ENCODE measurements at places on chromosomes 6 and 20.

GRCh38 chr20:53722515-53723036, 128.9 kb upstream of the ZNF217 start:
- no peaks in the 10 kb centered on the region for H3K4me1 ChIP-seq
- no peaks in the 10 kb centered on the region for H3K36me3 ChIP-seq
- H3K4me3 ChIP-seq, result no peak overlapping the region
- no peak overlapping the region for H3K27ac ChIP-seq

GRCh38 chr20:58596750-58597248, 54.3 kb upstream of the STX16 start:
- peaks cover 5% of the 10 kb centered on the region for H3K27me3 ChIP-seq
- no peak for DNase-seq
- H3K36me3 ChIP-seq, result no peaks in the 10 kb centered on the region
- H3K4me3 ChIP-seq, result no peak overlapping the region
- H3K27ac ChIP-seq, result no peak overlapping the region

DNA sequence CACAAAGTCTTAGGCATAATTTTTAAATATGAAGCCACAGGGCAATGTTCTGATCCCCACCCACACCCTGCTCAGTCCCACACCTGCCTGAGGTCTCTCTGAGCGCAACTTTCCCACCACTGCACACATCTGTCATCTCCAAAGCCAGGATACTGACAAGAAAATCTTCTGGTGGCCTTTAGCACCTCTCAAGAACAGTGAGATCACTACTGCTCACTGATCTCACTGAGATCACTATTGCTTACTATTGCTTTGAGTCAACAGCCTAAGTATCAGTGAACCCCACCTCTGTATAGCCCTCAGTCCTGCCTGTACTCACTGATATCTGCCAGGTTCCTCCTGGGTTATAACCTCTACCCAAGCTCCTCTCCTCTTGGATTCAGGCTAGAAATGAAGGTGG, 6.4 kb downstream of the TNFRSF21 start:
- H3K27me3 ChIP-seq, result peaks cover 13% of the 10 kb centered on the region
- H3K27ac ChIP-seq, result no peak overlapping the region
- no peak overlapping the region for H3K4me3 ChIP-seq
- H3K36me3 ChIP-seq, result no peaks in the 10 kb centered on the region
- no peak for DNase-seq

- H3K4me1 ChIP-seq, result no peaks in the 10 kb centered on the region
- no peaks in the 10 kb centered on the region for H3K27me3 ChIP-seq
- no peak for DNase-seq
- no peak overlapping the region for H3K4me3 ChIP-seq
- no peak overlapping the region for H3K27ac ChIP-seq
Observed at GRCh38 chr6:7841781-7842468, 68.7 kb downstream of the TXNDC5 start.

- H3K4me1 ChIP-seq, result peaks cover 15% of the 10 kb centered on the region
- H3K36me3 ChIP-seq, result peaks cover 3% of the 10 kb centered on the region
- H3K27me3 ChIP-seq, result no peaks in the 10 kb centered on the region
- H3K27ac ChIP-seq, result peak overlapping the region; percentile 72
Observed at GRCh38 chr6:137870744-137871247, 3.7 kb downstream of the TNFAIP3 start.

GRCh38 chr6:25278261-25278913, 787 bp upstream of the CARMIL1 start:
- H3K27me3 ChIP-seq, result no peaks in the 10 kb centered on the region
- H3K27ac ChIP-seq, result peak overlapping the region; percentile 78

DNA sequence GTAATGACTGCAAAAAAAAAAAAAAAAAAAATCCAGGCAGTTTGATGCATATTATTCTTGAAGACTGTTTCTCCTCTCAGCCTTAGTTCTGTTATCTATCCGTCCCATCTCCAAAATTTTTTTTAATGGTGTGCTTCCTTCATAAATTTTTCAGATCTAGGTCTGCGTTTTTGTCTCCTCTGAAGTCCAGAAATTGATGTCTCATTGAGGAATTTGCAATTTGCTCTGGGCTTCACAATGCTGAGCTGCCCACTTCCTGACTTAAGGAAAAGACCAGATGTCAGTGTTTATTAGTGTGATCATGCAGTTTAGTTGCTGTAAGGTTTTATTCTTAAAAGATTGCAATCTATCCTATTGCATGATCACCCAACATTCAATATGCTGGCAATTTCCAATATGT, 297.6 kb downstream of the ZNF217 start:
- no peak overlapping the region for H3K4me3 ChIP-seq
- no peaks in the 10 kb centered on the region for H3K36me3 ChIP-seq
- H3K4me1 ChIP-seq, result no peaks in the 10 kb centered on the region
- DNase-seq, result no peak
- no peaks in the 10 kb centered on the region for H3K27me3 ChIP-seq

DNA sequence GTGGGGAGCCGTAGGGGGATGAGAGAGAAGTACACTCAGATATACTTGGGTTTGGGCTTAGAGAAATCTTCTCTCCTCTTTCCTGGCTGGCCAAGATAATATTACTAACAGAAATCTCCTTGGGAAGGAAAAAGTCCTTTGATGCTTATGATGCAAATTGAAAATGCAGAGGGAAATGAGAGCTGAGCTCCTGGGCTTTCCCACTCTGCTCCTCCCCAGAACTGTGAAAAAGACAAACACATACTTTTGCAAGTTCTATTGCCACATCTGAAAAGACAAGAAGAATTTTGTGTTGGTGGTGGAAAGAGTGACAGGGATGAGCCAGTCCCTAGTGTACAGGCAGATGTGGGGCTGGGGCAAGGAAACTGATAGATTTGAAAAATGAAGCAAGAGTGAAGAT, 185.9 kb downstream of the ANKRD60 start:
- H3K4me3 ChIP-seq, result no peak overlapping the region
- no peaks in the 10 kb centered on the region for H3K36me3 ChIP-seq
- no peaks in the 10 kb centered on the region for H3K4me1 ChIP-seq
- no peak for DNase-seq
- no peak overlapping the region for H3K27ac ChIP-seq

DNA sequence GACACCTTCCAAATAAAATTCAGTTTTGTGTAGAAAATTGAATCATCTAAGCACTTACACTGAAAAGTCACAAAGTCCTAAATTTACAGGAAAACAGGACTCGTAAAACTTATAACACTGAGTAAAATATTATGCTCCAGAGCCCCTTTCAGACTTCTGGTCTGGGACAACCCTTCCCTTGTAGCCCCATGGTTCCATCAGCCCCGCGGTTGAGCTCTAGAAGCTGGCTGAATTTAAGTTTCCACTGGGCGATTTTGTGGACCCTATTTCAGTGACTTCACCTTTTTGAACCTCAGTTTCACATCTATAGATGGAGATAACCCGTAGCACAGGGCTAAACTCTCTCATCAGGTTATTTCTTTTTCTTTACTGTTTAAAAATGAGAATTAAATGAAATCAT, 117.7 kb upstream of the BACH2 start:
- H3K4me3 ChIP-seq, result no peak overlapping the region
- H3K27me3 ChIP-seq, result peaks cover 5% of the 10 kb centered on the region
- H3K27ac ChIP-seq, result no peak overlapping the region
- H3K36me3 ChIP-seq, result no peaks in the 10 kb centered on the region
- no peak for DNase-seq

GRCh38 chr6:136249336-136249735, 775 bp downstream of the MTFR2 start:
- peak overlapping the region; percentile 64 for H3K4me3 ChIP-seq
- no peak for DNase-seq
- peaks cover 33% of the 10 kb centered on the region for H3K4me1 ChIP-seq
- H3K27ac ChIP-seq, result peak overlapping the region; percentile 39

- no peak overlapping the region for H3K27ac ChIP-seq
- H3K36me3 ChIP-seq, result no peaks in the 10 kb centered on the region
- H3K4me1 ChIP-seq, result no peaks in the 10 kb centered on the region
Observed at GRCh38 chr6:44020664-44021425, 106.4 kb downstream of the MRPL14 start.

DNA sequence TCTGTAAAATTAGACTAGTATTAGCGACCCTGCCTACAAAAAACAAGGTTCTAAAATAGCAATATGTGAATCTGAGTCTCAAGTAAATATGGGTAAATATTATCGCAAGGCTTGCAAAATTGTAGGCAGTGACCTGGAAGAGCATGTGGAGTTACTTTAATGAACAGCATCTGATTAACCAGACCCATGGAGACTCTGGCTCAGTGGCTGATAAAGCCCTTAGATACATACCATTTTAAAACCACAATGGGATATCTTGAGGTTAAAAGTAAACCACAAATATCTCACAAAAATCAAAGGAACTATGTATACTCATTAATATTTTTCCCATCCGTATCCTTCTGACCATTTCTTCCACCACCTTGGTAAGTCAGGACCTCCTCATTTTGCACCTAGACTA, 187.0 kb downstream of the MTFR2 start:
- peaks cover 4% of the 10 kb centered on the region for H3K4me1 ChIP-seq
- no peak overlapping the region for H3K4me3 ChIP-seq
- no peaks in the 10 kb centered on the region for H3K27me3 ChIP-seq
- DNase-seq, result no peak
- H3K27ac ChIP-seq, result no peak overlapping the region

DNA sequence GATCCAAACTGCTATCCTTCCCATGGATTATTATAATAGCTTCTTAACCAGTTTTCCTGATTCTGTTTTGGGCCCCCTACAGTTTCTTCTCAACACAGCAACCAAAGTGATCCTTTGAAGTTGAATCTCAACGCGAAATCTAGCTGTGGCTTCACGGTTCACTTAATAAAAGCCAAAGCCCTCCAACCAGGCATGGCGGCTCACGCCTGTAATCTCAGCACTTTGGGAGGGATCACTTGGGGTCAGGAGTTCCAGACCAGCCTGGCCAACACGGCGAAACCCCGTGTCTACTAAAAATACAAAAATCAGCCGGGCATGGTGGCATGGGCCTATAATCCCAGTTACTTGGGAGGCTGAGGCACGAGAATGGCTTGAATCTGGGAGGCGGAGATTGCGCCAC, 3.3 kb downstream of the RMND1 start:
- no peak overlapping the region for H3K27ac ChIP-seq
- no peak overlapping the region for H3K4me3 ChIP-seq
- H3K4me1 ChIP-seq, result peaks cover 24% of the 10 kb centered on the region
- H3K27me3 ChIP-seq, result no peaks in the 10 kb centered on the region
- H3K36me3 ChIP-seq, result no peaks in the 10 kb centered on the region

DNA sequence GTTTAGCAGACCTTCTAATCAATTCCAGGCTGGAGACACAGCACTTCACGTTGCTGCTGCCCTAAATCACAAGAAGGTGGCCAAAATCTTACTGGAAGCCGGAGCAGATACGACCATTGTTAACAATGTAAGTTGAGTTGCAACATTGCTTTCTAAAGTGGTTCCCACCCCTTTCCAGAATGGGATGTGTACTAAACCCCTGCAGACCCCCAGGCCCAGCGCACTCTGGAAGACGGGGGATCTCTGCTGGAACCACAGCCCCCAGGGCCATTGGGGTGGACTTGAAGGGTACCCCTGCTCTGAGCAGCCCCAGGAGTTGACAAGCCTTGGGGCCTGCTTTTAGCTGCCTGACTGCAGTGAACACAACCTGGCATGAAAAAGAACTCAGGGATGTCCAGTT, 22.0 kb downstream of the LYRM2 start:
- no peaks in the 10 kb centered on the region for H3K27me3 ChIP-seq
- H3K4me3 ChIP-seq, result no peak overlapping the region
- no peaks in the 10 kb centered on the region for H3K36me3 ChIP-seq
- no peak for DNase-seq
- no peak overlapping the region for H3K27ac ChIP-seq

DNA sequence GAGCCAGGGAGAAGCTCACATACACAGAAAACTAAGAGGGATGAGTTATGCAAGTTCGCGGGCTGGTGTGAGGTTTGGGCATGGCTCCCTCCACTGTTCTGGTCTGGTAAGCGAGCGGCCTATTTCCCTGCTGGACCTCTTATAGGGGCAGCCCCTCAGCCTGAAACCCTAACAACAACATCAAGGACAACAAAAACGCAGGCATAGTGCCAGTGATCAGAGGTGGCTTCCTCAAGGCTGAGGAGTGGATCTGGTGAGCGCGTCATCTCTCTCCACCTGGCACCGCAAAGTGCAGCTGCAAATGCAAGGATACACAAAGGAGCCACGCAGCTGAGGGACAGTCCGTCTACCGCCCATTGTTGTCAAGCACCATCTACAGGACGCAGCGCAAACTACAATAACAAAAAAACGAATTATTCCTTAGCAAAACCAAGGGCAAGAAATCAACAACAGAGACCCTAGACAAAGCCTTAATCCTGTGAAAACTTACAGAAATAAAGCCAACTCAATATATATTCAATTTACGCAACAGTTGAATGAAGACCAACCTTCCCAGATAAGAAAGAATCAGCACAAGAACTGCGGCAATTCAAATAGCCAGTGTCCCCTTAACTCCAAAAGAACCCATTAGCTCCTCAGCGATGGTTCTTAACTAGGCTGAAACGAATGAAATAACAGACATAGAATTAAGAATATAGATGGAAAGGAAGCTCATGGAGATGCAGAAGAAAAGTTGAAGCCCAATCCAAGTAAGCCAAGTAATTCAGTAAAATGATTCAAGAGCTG, 9.2 kb upstream of the DEFB110 start:
- no peaks in the 10 kb centered on the region for H3K4me1 ChIP-seq
- H3K4me3 ChIP-seq, result no peak overlapping the region
- no peaks in the 10 kb centered on the region for H3K36me3 ChIP-seq

DNA sequence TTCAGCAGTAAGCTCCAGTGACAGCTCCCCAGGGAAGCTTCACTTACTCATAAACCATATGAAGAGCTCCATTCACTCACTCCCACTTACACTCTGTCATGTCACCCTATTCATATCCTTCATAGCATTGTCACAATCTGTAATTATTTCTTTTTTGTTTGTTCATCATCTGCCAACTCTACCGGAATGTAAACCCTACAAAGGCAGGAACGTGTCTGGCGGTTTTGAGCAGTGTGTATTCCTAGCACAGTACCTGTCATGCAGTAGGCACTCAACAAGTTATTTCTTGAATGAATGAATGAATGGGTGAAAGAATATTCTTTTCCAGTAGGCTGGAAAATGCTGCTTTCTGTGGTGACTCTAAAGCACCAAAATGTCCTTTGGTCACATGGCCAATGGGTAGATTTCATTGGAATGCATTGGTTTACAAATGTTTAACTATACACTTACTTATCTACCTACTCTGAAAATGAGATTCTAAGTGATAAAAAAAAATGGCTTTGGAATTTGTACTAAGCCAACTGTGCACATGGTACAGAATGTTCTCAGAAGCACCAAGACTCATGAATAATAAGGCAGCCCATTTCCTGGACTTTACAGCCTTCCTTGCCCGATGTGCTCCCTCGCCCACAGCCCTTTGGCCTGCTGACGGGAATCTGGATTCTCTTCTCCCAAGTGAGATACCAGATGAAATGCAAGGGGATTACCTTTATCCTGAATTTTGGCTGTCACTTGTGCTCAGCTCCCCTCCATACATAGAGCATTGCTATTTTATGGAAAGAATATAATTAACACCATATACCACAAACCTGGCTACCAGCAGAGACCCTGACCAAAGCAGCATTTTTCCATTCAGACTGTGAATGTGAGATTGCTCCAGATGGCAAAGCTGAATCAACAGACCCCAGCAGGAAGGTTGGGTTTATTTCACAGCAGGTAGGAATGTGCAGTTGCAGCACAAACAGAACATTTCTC, 273.3 kb downstream of the ALDH8A1 start:
- H3K4me1 ChIP-seq, result no peaks in the 10 kb centered on the region
- no peak for DNase-seq
- no peaks in the 10 kb centered on the region for H3K36me3 ChIP-seq
- H3K27ac ChIP-seq, result no peak overlapping the region
- H3K27me3 ChIP-seq, result no peaks in the 10 kb centered on the region

All from left lung (tissue), 14 donors.